Renal cortical epithelial cell (primary cell): ENCODE measurements at places on chromosomes 3 and 15.
A peak's percentile ranks its signal among the peaks of the same experiment; 100 is the strongest.

DNA sequence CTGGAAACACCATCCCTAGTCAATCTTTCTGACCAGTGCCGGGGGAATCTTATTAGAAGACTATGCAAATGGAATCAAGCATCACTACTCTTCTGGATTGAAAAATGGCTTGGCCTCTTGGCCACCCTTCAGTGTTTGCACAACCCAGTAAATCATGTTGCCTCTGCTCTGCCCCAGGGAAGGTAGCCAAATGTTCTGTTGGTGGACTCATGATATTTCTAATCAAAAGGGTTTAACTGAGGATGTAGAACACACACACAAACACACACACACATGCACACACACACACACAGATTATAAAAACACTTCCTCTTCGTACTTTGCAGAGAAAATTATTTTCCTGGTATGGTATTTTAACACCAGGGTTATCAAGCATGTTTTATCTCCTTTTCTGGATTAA lies 7.9 kb downstream of the RBP2 start:
- peak; percentile 15 for DNase-seq

DNA sequence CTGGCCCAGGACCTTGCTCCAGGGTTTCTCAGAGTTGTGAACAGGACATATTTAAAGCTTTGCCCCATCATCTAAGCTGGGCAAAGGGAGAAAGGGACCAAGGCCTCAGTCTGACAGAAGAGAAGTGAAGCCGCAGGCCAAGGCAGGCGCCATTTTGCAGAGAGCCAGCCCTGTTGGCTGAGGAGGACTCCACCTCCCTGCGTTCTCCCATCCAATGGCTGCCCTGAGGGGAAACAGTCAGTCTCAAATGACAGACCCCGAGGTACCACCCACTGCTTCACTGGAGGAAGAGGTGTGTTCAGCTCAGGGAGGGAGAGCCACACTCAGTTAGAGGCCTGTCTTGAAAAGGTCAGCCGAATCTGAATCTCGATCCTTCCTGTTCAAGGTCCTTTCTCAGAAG lies 86.1 kb downstream of the ADAMTS17 start:
- no peak for DNase-seq

- no peak for DNase-seq
Measured at GRCh38 chr3:196216681-196217211, 412 bp downstream of the SLC51A start.

DNA sequence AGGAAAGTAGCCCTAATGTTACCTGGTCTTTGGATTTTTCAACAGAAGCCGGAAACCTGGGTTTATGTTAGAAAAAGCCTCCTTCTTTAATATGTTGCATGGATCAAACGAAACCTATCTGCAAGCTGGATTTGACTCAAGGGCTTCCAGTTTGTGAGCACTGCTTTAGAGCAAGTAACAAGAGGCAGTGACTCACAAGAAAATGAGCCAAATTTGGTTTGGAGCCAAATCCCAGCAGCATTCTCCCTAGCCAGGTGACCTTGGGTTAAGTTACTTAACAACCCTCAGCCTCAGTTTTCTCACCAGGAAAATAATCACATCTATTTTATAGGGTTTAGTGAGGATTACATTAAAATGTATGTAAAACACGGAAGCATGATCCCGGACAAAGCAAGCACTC lies 215.2 kb upstream of the PRICKLE2 start:
- DNase-seq = peak; percentile 98

GRCh38 chr3:62700357-62700756 lies 174.9 kb downstream of the CADPS start:
- no peak for DNase-seq

GRCh38 chr15:63071288-63071909 lies 28.9 kb downstream of the TPM1 start:
- no peak for DNase-seq

- DNase-seq = no peak
Measured at GRCh38 chr3:86929046-86929445, 61.9 kb downstream of the VGLL3 start.

DNA sequence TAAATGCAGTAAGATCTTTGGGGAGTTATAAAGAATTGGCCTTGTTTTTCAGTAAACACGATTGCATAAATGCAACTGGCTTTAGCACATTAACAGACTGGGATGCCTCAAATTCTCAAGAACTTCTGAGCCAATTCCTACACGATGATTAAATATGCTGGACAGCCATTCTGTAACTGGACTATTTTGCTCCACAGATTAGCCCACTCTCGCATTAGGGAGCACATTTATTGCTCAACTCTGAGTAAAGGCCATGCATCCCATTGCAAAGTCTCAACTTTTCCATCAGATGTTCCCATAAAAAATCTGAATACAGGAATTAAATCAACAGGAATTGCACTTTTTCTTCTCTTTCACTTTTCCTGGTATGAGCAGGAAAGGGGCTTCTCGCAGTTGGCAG lies 66.7 kb upstream of the PRICKLE2 start:
- peak; percentile 71 for DNase-seq

DNA sequence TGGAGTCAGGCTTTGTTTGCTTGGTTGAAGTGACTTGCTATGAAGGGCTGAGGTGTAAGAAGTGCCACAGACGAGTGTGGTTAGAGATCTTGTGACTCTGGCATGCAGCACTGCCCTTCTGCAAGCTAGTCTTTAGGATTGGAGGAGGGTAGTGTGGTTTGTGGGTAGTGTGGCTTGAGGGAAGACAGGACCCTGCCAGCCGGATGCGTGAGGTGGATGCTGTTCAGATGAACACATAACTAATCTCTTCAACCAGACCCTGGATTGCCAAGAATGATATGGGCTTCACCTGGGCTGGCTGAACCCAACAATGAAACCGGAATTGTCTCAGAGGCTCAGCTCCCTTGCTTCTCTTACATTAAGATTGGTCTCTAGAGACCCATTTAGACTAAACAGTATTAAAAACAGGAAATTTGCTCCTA lies 32.7 kb downstream of the STARD9 start:
- peak; percentile 88 for DNase-seq

GRCh38 chr3:82839871-82840270 lies 1078.4 kb upstream of the GBE1 start:
- DNase-seq = no peak

GRCh38 chr15:67039384-67040075 lies 25.9 kb upstream of the SMAD3 start:
- DNase-seq = peak; percentile 60

- DNase-seq = no peak
Measured at GRCh38 chr15:33124279-33124678, 70.2 kb downstream of the FMN1 start.

- DNase-seq = peak; percentile 50
Measured at GRCh38 chr3:42605546-42606173, 5.2 kb downstream of the NKTR start.

- DNase-seq = no peak
Measured at GRCh38 chr3:170585937-170586310, at the start of gene SLC7A14. Gene SLC7A14, minus strand, starts transcription at chr3:170586075. Its CDS starts 59,139 bp downstream, at chr3:170526936.

DNA sequence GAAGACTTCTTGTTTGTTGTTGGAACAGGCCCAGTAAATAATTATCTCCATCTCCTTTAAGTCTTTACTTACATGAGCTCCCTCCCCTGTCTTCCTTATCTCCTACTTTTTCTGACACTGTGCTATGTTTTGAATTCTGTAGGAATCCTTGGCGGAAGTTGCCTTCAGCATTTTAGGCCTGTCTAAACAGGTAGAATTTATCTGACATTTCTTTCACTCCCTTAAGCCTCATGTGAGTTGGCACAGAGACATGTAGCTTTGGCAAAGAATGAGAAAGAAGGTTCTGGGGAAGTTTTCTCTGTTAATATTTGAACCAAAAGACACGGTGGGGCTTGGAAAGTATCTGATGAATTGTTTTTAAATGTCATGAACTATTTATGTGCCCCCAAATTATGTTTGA lies 8.1 kb downstream of the MCTP2 start:
- peak; percentile 59 for DNase-seq

- DNase-seq = peak; percentile 72
Measured at GRCh38 chr3:52193065-52193464, 4.9 kb upstream of the ALAS1 start.

DNA sequence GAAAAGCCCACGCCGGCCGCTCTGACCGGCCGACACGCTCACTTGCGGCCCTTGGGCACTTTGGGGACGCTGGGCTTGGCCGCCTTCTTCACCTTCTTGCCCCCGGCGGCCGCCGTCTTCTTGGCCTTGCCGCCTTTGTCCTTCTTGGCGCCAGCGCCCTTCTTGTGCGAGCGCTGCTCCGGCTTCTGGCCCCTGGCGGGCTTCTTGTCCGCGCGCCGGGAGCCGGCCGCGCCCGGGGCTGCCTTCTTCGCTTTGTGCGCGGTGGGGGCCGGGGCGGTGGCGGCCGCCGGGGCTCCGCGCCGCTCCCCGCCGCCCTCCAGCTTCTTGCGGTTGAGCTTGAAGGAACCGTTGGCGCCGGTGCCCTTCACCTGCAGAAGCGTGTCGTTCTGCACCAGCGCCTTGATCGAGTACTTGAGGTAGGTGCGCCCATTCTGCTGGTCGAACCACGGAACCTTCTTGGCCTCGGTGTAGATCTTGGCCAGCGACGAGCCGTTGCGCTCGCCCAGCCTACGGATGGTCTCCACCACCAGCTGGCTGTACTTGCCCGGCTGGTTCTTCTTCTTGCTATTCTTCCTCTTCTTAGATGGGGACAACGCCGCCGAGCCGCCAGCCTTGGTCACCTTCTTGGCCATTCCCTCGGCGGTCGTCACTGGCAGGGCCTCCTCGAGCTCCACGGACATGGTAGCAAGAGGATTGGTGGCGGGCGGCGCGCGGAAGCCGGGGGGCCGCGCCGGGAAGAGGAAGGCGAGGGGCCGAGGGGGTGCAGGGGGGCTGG lies 36.7 kb downstream of the HMCES start:
- DNase-seq = no peak

DNA sequence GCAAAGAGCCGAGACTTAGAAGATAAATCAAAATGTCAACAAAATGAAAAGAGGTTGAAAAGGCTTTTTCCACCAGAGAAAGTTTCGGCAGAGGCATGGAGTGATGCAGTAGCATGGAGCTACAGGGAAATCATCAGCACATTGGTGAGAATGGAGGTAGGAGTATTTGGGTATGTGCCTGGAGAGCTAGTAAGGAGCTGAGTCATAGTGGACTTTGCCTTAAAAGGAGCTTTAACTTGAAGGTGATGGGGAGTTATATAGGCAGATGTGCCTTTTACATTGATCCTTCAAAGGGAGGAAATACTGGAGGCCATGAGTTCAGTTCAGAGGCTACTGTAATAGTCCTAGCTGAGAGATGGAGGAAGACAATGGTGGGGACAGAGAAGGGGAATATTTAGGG lies 44.3 kb downstream of the IL5RA start:
- DNase-seq = no peak

- no peak for DNase-seq
Measured at GRCh38 chr3:168398371-168399025, 302.8 kb upstream of the GOLIM4 start.

GRCh38 chr3:126446301-126446700 lies 29.4 kb downstream of the ZXDC start:
- no peak for DNase-seq

DNA sequence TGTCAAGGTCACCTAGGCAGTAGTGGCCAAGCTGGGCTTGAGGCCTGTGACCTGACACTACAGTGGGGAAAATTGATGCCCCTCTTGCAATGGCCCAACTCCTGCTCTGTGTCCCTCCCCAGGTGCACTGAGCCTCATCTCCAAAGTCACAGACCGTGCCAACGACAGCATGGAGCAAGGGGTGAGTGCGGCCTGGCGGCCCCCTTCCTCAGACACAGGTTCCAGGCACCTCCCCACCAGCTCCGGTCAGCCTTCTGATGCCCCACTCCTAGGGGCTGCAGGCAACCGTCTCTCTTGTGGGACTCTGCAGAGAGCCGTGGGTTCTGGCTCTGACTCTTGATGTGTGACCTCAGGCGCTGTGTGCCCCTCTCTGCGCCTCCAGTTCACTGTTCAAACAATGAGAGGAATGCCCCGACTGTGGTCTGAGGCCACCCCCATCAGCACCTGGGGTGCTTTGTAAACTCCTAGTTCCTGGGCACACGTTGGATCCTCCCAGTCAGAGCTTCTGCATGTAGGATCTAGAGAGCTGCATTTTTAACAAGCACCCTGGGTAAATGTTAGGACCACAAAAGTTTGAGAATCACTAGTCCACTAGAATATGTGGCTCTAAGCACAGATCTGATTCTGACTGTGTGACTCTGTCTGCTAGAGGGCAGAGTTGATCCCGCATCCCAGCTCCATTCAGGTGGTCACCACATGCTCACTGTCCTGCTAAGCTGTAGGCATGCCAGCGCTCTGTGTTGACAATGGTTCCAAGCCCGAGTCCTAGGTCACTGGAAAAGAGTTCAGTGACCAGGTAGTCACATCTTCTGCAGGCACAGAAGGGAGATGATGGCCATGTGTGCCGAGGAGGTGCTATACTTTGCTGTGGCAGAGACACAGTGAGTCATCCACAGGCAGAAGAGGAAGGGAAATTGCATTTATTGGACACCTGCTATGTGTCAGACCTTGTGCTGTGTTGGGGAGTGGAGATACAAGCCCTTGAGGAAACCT lies 46.2 kb upstream of the NR2C2 start:
- no peak for DNase-seq

DNA sequence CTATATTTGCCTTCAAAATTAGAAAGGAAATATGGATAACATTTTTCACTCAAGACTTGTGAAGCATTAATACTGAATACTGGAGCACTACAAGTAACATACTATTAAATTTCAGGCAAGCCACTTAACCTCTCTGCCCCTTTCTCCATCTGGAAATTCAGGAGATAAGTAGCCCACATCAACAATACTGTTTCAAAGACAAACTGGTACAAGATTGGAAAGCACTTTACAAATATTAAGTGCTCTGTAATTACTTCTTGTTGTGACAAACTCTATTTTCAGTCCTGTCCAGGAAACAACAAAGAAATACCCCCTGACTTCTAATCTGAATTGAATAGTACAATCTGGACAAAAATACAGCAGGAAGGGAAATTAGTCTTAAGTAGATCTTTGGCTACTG lies 49.3 kb downstream of the TMEM212 start:
- no peak for DNase-seq

GRCh38 chr3:2511356-2511755 lies 412.7 kb downstream of the CNTN4 start:
- DNase-seq = no peak

DNA sequence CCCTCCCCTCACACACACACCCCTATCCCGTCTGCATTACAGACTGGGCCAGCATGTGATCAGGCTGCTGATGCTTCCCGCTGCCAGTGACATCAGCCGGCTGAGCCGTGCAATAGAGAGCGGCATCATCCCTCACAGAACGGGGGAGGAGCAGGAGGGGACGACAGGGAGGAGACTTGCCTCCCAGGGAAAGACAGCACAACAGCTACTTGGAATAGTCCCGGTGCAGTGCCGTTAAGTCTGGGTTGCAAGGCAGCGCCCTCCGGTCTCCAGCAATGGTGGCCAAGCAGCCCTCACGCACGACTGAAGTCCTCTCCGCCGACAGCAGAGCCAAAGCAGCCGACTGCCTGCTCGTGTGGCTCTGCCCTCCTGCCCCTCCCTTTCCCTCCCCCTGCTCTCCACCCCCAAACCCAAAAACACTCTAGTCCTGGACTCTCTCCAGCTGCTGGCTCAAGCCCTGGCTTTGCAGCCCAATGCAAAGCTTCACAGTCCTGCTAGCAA lies 31.5 kb upstream of the RPS17 start:
- DNase-seq = peak; percentile 14

DNA sequence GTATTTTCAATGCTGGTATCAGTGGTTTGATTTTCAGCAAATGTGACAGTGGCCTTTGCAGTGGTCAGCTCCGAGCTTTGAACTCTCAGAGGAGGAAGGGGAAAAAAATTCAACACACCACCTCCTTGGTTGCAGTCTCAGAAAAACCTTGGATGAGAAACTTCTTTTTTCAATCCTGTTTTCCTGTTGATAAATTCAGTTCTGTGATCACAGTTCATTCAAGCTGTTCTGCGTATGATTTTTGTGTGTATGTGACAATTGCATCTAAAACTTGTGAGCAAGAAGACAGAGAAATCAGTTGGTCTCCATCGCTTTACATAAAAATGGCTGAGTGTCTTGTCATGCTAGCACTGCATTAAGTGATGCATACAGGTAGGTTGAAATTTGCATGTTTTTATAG lies 19.2 kb downstream of the ZBTB38 start:
- DNase-seq = no peak
